ENCODE measurements at places on chromosomes 4 and X. TPM values are rescaled to one million over a fixed set of nuclear protein-coding genes. Genes with fewer than 3 reads are reported as not detected.

- peak; percentile 85 for DNase-seq
Measured at GRCh38 chrX:152958524-152959465, 35.1 kb downstream of the PNMA5 start.

The KDR gene
- total RNA-seq = not detected

The INTU gene
- 0.37 TPM for total RNA-seq

The BEND2 gene
- total RNA-seq = not detected

- no peak for DNase-seq
Measured at GRCh38 chrX:42973321-42973720, 195.4 kb upstream of the PPP1R2C start.

DNA sequence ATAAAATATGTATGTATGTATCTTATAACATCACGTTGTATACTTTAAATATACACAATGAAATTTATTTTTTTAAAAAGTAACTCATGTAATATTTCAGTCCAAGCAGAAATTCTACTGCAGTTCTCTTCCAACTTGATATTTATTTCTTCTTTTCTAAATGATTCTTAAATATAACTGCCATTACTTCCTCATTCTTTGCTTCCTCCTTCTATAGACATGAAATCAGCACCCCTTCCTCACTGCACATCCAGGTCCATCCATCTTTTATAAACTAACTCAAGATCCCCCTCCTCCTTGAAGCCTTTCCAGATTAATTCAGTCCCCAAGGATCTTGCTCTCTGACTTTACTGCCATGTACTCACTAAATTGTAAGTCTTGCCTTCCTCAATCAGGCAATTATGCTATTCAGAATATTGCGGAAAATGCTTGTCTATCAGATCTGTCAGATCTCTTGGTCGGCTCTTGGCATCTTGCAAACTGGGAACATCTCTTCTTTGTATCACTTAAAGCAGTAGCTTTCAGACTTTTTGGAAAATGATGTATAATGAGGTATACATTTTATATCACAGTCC lies 3.7 kb downstream of the GPRIN3 start:
- no peak for DNase-seq

DNA sequence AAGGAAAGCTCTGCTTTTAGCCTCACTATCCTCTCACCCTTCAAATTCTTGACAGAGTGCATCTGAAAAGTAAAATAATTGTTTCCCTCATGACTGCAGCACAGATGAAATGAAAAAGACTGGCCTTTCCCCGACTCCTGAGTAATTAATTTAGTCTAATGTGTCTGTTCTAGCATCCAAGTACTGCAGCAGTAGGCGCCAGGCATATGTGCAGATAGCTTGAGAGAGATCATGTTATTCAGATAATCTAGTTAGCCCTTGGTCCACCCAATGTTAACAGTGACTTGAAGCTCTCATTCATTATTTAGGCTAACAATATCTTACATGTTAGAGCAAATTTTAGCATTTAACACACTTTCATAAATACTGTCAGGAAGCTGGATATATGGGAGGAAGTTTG lies 54.0 kb downstream of the MAP9 start:
- DNase-seq = no peak

The PRKX gene
- total RNA-seq = 5.4 TPM

DNA sequence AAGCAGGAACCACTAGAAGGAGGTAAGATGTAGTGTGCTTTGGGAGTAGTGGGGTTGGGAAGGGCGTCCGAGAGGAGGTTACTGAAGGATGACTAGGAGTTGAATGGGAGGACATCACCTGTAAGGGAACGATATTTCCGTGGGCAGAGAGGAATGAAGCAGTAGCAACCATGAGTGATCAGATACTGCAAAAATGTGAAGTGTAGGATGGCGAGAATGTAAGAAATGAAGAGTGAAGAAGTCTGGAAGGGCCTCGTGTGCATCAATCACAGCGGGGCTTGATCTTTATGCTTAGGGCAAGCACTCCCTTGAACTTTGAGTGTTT lies 594 bp downstream of the MSMO1 start:
- peak; percentile 8 for DNase-seq

The GPC3 gene
- 0.06 TPM for total RNA-seq

The TMEM187 gene
- total RNA-seq = 2.7 TPM
